ENCODE measurements at places on chromosomes 16 and 17.

GRCh38 chr16:59634951-59635350 is 900.8 kb upstream of the GOT2 start:
- no peak for DNase-seq

- DNase-seq = no peak
These were observed 38.6 kb downstream of the ELAC2 start for GRCh38 chr17:12979246-12979645.

GRCh38 chr16:11097094-11097786 is 152.9 kb downstream of the CLEC16A start:
- no peak for DNase-seq

DNA sequence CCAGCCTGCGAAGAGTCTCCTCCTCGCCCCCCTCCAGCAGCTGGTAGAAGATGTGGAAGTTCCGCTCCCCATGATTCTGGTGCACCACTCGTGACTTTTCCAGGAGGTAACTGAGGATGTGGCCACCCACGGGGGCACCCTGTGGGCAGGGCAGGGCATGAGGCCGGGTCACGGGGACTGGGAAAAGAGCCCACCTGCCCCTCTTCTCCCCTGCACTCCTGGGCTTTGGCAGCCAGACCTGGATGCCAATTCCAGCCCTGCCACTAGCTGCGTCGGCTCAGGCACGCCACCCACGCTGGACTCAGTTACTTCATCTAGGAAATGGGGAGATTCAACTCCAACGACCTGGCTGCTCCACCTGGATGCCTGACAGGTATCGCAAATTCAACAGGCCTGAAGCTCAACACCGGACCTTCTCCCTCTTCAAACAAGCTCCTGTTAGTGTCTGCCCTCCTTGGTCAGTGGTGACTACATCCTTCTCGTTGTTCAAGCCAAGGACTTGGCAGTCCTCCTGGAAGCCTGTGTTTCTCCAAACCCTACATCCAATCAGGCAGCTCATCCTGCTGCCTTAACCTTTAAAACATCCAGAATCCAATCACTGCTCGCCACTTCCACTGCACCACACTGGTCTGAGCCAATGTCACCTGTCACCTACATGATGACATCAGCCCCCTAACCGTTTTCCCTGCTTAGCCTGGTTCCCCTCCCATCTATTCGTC is 11.6 kb downstream of the MYO1C start:
- peak; percentile 80 for DNase-seq

GRCh38 chr16:54932021-54932660 is 1.5 kb downstream of the IRX5 start:
- DNase-seq = no peak

DNA sequence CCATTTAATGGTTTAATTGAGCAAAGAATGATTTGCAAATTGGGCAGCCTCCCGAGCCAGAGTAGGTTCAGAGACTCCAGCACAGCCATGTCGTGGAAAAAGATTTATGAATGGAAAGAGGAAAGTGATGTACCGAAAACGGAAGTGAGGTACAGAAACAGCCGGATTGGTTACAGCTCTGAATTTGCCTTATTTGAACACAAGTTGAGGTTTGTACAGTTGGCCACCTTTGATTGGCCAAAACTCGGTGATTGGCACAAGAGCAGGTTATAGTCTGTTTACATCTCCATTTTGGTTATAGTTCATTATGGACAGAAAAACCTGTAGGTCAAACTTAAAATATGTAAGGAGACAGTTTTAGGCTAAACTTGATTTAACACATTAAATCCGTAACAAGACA is 44.5 kb downstream of the TENT4B start:
- no peak for DNase-seq

DNA sequence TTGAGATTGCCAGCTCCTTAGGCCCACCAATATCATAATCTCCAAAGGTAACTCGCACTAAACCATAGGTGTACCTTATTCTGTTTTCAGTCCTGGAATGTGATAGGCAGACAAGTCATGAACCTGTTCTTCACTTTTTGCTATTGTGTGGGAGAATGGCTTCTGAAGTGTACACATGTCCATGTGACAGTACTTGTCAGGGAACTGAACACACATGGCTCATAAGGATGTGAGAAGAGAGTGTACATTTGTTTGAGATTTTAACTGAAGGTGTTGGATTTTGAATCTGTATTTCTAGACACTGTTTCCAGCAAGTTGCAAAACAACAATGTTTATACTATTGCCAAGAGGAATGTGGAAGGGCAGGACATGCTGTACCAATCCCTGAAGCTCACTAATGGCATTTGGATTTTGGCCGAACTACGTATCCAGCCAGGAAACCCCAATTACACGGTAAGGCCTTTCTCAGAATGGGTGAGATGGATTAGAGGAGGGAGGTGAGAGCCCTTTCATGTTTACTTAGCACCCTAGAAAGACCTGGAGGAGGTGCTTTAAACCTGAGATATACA is 14.5 kb upstream of the RASL10B start:
- DNase-seq = no peak

DNA sequence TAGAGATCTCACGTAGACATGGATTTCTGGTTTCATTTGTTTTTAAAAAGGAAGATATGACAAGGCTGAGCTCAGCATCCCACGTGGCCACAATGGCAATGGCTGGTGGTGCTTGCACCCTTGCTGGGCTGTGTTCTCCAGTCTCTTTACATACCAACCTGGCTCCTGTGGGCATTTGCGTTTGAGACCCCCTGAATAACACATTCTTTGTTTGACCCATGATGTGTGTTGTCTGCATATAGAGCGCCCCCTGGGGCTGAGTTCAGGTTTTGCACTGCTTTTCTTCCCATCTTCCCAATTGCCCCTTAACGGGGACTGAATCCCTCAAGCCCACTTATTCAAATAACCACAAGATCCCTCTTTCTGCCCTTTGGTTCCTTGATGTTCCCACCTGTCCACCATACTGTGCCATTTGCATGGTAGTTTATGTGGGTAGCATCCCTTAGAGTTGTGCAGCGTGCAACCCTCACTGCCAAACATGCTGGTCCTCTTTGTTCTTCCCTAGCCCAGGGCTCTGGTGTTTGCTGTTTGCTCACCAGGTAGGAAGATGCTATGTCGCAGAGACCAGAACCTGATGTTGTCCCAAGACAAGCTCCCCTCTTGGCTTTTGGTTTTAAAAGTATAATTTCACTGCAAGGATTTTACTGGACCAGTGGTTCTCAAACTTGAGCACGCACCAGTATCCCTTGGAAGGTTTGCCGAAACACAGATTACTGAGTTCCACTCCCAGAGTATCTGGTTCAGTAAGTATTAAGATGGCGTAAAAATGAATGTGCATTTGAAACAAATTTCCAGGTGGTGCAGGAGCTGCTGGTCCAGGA is 38.5 kb upstream of the NKD1 start:
- DNase-seq = peak; percentile 21

- peak; percentile 74 for DNase-seq
These were observed 1.5 kb downstream of the PDF start for GRCh38 chr16:69328854-69329316.

- DNase-seq = no peak
These were observed 9.4 kb downstream of the CETP start for GRCh38 chr16:56970934-56971767.

DNA sequence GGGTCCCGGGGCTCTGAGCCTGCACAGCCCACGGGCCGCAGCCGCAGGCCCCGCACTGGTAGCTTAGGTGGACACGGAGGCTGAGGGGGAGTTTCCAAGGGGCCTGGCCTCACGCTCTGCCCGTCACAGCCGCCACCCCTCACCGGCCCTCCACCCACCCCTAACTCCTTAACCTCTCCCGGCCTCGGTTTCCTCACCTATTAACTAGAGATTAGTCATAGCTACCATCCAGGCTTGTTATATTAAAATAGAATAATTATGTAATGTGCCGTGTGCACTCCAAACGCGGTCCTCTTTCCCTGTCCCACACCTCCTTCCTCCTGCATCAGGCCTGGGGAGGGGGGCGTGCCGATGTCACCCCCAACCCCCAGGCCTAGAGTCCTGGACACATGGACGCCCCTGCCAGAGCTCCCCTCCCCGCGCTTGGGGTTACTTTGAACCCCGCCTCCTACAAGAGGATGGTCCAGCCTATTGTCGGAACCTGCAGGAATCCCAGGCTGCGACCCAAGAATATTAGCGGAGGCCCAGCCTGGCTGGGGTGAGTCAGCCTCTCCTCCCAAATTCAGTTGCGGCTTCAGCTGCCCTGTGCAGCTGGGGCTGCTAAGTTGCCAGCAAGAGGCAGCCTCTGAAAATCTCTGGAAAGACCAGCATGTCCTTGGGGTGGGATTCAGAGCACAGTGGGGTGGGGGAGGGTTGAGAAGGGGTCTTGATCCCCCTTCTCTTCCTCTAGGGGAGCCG is 17.3 kb downstream of the SOCS3 start:
- DNase-seq = peak; percentile 88

GRCh38 chr16:15708997-15709396 is 59.0 kb downstream of the NDE1 start:
- DNase-seq = no peak

DNA sequence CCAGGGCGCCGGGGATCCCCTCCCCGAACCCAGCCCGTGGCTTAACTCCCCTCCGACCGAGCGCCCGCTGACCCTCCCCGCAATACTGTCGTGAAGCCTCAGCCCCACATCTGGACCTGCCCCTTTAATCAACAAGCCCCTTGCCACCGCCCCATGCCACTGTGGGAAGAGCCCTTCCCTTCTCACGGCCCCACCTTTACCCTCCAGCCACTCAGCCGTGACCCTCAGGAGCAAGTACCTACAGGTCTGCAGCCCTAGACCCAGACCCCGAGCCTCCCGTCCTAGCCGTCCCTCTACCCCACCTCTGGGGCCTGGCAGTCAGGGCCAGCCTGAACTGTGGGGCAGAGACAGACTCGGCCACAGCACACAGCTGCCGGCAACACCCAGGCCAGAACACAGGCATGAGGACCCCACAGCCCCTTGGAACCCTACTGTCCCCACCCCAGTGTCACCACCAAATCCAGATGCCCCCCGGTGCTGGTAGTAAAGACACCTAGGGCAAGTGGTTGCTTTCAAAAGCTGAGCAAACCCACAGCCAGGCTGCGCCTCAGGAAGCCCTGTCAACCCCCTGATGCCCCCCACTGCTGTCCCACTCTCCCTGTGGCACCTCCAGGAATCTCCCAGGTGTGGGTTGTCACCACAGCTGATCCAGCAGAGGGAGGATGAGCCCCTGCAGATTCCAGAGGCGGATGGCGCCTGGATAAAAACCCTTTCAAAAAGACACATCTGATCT is 1.4 kb downstream of the NXPH3 start:
- DNase-seq = no peak

DNA sequence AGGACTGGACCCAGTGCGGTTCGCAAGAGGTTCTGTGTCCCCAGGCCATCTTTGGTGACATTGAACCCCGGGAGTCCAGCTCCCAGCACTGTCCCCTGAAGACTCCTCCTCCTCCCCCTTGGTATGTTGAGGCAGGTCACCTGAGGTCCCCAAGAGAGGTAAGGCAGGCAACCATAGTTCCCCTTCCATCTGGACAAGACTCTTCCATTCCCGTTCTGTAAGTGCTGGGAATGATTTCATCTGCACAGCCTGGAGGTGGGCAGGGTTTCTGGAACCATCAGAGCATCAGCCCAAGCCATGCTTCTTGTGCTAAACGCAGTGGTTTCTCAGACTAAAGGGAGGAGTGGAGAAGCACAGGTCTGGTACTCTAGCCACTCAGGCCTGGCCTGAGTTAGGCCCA is 24.9 kb downstream of the COPZ2 start:
- DNase-seq = no peak

- peak; percentile 89 for DNase-seq
These were observed 28.3 kb upstream of the CDC42EP4 start for GRCh38 chr17:73340093-73340596.

DNA sequence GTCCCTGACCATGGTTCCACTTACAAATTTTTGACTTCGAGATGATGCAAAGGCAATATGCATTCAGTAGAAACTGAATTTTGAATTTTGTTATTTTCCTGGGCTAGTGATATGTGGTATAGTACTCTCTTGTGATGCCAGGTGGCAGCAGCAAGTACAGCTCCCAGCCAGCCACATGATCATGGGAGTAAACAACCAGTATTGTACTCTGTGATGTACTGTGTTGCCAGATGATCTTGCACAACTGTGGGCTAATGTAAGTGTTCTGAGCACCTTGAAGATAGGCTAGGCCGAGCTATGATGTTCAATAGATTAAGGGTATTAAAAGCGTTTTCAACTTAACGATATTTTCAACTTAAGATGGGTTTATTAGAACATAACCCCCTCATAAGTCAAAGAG is 250.8 kb downstream of the STX8 start:
- DNase-seq = no peak

GRCh38 chr17:82984751-82985427 is 94.5 kb upstream of the METRNL start:
- DNase-seq = no peak

DNA sequence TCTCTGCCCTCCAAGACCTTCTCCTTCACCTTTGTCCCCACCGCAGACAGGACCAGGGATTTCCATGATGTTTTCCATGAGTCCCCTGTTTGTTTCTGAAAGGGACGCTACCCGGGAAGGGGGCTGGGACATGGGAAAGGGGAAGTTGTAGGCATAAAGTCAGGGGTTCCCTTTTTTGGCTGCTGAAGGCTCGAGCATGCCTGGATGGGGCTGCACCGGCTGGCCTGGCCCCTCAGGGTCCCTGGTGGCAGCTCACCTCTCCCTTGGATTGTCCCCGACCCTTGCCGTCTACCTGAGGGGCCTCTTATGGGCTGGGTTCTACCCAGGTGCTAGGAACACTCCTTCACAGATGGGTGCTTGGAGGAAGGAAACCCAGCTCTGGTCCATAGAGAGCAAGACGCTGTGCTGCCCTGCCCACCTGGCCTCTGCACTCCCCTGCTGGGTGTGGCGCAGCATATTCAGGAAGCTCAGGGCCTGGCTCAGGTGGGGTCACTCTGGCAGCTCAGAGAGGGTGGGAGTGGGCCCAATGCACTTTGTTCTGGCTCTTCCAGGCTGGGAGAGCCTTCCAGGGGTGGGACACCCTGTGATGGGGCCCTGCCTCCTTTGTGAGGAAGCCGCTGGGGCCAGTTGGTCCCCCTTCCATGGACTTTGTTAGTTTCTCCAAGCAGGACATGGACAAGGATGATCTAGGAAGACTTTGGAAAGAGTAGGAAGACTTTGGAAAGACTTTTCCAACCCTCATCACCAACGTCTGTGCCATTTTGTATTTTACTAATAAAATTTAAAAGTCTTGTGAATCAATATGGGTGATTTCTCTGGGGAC is 12.2 kb downstream of the CX3CL1 start:
- no peak for DNase-seq

DNA sequence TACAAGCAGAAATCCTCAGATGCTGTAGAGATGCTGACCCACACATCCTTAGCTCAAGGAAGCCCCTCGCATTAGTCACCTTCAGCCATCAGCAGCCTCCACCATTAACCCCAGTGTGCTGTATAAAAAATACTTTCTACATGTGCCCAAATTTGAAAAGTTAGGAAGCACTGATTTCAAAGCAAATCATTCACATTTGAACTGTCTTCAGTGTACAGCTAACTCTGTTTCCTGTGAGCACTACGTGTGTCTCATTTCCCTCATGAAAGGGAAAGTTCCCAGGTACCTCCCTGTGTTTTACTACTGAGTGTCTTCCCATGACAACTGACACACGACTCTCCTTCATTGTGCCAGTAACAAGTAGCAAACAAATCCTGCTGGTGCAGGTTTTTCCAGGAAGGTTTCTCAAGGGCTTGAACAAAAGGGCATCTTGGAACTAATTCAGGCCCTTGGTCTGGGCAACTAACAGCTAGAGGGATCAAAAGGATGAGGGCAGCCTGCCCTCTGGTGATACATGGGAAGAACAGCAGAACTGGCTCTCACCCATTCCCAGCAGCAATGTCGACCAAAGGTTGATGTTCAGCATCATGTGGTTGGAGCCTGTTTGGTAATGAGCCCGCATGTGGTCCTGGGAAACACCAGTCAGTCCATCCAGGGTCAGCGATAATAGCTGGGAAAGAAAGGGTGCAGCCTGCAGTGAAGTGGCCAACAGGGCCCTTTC is 4.0 kb downstream of the SLC35B1 start:
- peak; percentile 44 for DNase-seq

- no peak for DNase-seq
These were observed 3.9 kb downstream of the IGFBP4 start for GRCh38 chr17:40447148-40447644.
